ENCODE measurements at places on chromosomes 5 and 9.

GRCh38 chr5:138622051-138622450 lies 46.9 kb upstream of the HSPA9 start:
- DNase-seq = no peak

GRCh38 chr9:10612641-10613398 lies at the start of gene PTPRD:
Gene PTPRD (minus strand): TSS chr9:10613002.
- no peak for DNase-seq

GRCh38 chr9:124760719-124761118 lies 10.4 kb downstream of the NR6A1 start:
- no peak for DNase-seq

GRCh38 chr5:150301170-150301505 lies 1.6 kb downstream of the ARSI start:
- DNase-seq = no peak

GRCh38 chr9:72902268-72902667 lies 50.6 kb downstream of the ALDH1A1 start:
- DNase-seq = no peak

GRCh38 chr5:131754363-131754762 lies 42.5 kb downstream of the FNIP1 start:
- no peak for DNase-seq

GRCh38 chr5:156378159-156378558 lies 51.2 kb downstream of the SGCD start:
- DNase-seq = no peak

DNA sequence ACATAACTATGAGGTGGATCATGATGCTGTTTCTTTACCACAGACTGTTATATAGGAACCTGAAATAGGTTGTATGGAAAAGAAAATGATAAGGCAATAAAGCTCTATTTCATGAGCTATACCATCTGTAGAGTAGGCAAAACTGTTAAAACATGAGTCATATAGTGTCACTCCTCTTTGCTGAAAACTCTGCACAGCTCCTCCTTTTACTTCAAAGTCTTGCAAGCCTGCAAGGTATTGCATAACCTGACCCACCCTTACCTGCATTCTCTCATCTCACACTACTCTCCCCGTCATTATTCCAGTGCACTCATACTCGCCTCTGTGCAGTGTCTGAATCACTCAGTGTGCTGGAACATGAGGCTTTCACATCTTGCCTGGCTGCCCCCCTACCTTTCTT lies 790.1 kb downstream of the EFNA5 start:
- DNase-seq = no peak

DNA sequence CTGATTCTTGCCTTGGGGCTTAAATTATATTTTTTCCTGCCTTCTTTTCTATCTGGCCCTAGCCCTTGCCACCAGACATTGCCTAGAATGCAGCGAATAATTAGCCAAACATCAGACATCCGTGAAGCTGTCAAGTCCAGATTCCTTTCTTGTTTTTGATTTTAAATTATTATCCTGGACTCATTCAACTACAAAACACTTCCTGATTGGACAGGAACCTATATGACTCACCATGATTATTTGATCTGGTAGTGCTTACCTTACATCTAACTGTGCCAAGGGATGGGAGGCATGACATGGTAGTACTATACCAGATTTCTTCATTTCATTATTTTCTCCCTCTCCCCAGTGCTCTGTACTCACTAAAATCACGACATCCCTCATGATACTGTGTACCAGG lies 829.6 kb downstream of the TLR4 start:
- no peak for DNase-seq

DNA sequence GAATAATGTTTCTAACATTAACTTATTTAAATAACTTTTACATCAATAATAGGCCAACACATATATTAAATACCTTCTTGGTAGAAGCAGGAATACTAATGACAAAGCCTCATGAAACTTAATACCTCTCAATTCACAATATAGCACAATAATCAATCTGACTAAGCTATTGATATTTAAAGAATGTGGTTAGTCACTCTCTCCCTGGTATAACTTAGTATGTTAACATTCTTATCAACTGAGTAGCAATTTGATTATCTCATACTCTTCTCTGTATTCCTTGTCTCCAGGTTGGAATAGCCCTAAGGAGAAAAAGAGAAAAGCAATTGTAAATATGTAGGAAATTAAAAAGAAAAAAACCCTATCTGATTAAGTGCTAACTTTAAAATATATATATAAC lies 4.9 kb upstream of the PGGT1B start:
- no peak for DNase-seq

DNA sequence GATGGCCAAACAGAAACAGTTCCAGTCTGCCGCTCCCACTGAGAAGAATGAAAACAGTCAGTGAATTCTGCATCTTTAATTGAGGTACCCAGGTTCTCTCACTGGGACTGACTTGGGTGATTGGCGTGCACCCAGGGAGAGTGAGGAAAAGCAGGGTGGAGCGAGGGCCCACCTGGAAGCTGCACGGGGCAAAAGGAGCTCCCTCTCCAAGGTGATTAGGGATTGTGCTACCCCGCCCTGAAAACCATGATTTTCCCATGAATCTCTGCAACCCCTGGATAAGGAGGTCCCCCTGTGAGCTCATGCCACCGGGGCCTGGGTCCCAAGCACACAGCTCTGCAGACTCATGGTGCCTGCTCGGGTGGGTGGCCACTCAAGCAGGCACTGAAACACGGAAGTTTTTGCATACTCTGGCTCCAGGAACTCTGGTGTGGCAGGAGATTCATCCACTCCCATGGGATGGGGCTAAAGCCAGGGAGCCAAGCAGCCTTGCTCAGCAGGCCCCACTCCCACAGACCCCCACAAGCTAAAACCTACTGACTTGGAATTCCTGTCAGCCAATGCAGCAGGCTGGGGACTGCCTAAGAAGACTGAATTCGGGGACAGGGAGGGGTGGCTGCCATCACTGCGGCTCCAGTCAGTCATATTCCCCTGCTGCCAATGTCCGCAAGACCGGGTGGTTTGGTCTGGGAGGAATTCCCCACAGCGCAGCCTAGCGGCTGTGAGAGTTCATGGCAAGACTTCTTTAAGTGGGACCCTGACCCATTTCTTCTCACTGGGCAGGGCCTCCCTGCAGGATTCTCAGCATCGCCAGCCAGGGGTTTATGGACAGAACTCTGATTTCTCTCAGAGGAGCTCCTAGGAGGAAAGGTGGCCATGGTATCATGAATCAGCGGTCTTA lies 652.2 kb upstream of the RGMB start:
- DNase-seq = no peak

GRCh38 chr9:113986931-113987330 lies 91.2 kb downstream of the AMBP start:
- DNase-seq = no peak

- DNase-seq = no peak
Measured at GRCh38 chr5:67259548-67260215, 63.1 kb upstream of the CD180 start.

DNA sequence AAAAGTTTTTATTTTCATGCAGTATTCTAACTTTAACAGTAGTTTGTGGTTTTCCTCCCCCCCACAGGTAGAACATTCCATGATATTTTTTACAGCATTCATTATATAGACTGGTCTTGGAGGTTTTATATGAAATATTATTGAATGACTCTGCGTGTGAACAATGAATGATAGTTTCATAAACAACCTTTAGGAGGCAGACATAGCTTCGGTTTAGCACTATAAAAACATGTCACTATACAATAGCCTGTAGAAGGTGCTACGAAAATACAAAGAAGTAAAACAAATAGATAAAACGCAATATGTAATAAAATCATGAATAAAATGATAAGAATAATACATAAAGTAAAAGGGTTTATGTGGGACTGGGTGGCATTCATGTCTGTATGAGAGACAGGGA lies 8.5 kb downstream of the KLF4 start:
- no peak for DNase-seq

GRCh38 chr9:113388833-113389232 lies 12.0 kb upstream of the HDHD3 start:
- no peak for DNase-seq

DNA sequence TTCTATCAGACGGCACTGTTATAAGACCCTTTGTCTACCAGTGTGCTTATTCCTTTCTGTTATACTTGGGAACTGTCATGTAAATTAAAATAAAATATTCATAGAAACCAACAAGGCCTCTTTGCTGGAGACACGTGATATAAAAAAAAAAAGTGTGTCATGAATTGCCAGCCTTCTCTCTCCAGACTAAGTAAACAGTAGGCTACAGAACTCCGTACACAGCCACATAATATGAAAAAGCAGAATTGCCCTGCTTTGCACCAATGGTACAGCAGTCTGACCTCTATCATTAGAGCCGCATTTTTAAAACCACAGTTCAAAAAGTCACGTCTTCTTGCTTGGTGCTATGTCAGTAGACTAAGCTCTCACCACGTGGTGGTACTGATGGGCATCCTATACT lies 231.3 kb downstream of the SEMA5A start:
- no peak for DNase-seq

GRCh38 chr9:36037549-36038122 lies 923 bp downstream of the RECK start:
- DNase-seq = peak; percentile 46

- no peak for DNase-seq
Measured at GRCh38 chr5:142816531-142817430, 46.6 kb downstream of the ARHGAP26 start.

DNA sequence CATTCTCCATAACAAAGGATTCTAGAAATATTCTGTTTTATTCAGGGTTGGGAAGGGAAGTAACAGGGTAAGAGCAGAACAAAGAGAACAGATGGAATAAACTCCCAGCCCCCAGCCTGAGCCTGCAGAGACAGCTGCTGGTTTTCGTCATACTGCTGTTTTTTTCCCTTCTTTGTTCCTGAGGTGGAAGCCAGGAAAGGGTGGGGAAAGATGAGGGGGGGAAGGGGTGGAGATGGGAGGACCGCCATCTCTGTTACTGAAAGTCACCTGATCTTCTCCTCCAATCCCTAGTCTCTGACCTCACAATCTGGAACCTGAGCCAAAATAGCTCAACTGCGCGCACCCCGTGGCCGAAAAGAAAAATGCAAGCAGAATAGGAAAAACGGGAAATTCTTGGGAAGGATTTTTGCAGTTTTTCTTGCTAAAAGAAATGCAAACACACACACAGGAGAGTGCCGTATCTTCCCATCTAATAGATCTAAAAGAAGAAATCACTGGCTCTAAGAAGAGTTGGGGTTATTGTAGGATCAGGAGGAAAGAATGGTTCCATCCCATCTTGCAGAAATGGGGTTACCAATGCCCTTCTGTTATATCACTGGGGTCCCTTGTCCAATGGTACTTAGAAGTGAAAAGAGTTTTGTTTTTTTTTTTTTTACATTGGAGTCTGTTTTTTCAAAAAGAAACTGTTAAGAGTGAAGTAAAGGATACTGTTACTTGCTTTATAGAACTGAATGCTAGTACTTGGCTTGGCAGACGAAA lies 57.9 kb downstream of the DIAPH1 start:
- no peak for DNase-seq

DNA sequence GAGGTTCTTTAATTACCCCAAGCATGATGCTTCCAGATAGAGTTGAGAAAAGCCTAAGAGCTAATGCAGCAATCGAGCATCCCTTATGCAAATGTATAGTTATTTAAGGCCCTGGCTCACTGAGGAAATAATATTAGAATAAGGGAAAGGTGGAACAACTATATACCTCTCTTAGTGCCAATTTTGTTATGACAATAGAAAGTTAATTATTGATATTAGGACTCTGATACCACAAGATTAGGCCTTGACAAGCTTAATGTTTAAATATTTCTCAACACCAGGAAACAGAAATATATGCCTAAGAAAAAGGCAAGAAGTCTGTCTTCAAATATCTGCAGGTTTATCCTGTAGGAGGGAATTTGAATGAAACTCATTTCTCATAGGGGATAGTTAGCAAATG lies 371.0 kb downstream of the PRELID2 start:
- no peak for DNase-seq

GRCh38 chr5:172690258-172691075 lies 49.4 kb downstream of the NEURL1B start:
- DNase-seq = no peak

DNA sequence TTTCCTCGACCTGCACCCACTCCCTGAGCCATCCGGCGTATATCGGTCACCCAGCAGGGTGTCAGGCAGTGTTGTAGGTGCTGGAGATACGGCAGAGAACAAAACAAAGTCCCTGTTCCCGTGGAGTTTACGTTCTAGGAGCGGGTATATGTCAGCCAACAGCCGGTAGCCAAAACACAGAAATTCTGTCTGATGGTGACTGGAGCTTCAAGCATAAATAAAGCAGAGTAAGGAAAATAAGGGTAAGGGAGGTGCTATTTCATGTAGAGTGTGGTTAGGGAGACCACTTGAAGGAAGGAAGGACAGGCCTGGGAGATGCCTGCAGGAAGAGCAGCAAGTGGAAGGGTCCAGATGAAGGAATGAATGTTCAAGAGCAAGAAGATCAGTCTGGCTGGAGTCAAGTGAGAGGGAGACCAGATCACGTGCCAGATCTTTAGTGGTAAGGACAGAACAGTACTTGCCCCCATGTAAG lies 783 bp upstream of the ZFR start:
- DNase-seq = peak; percentile 22

DNA sequence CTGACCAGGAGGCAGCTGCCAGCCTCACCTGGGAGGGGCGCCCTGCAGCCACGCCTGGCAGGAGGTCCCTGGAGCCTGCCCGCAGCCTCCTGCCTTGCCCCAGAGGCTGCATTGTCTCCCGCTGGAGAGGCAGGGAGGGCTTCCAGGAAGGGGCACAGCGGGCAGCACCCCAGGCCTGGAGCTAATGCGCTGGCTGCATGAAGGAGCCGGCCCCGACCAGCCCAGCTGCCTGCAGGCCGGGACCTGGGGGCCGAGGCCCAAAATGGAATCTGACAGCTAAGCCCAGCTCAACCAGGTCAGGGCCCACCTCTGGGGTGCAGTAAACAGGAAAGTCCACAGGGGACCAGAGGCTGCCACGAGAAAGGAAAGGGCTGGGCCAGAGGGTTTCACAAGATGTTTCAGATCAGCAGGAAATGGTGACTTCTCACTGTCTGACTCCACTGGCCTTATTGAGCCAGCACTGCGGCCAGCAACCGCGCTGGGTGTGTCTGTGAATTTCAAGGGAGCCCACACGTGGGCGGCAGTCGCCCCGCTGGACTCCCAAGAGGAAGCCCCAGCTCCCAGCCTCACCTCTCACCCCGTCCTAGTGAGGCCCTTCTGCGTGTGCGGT lies 18.6 kb upstream of the NOTCH1 start:
- DNase-seq = no peak

- DNase-seq = no peak
Measured at GRCh38 chr9:20480249-20480648, 142.1 kb downstream of the MLLT3 start.

GRCh38 chr9:137084526-137084925 lies 2.3 kb upstream of the MAN1B1 start:
- DNase-seq = no peak

DNA sequence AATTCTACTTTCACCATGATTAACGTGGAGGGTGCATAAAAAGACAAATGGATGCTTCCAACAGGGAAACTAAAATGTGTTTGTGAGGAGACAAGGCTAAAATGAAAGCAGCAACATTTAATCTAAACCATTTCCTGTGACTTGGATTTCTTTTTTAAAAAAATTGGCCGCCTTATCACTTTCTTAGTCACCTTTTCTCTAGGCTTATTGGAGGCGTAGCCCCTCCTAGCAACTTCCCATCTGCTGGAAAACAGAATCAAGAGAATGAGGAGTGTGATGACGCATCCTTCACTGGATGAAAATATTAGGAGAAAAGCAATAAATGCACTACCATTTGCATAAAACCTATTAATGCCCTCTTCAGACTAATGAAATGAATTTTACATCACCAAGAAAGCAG lies 791 bp upstream of the GPR150 start:
- no peak for DNase-seq
